Neural progenitor cell (in vitro differentiated cells): ENCODE measurements at places on chromosomes 4 and X.

DNA sequence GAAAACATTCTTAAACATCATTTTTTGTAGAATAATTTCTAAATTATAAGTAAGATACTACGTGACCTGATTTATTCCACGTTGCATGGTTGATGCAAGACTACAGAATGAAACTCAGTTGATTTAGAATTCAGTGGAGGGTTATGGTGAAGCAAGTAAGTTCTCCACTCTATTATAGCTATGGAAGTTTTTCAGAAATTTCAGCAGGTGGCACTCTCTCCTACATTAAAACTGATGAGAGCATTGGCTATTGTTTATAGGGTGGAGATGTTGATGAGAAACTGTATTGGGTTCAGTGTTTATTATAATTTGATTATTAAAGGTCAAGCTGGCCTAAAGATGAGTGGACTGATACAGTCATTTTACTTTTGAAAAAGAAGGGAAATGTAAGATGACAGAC is 88.0 kb downstream of the FNIP2 start:
- peak; percentile 34 for DNase-seq

GRCh38 chrX:39750848-39751247 is 346.9 kb downstream of the BCOR start:
- no peak for DNase-seq

DNA sequence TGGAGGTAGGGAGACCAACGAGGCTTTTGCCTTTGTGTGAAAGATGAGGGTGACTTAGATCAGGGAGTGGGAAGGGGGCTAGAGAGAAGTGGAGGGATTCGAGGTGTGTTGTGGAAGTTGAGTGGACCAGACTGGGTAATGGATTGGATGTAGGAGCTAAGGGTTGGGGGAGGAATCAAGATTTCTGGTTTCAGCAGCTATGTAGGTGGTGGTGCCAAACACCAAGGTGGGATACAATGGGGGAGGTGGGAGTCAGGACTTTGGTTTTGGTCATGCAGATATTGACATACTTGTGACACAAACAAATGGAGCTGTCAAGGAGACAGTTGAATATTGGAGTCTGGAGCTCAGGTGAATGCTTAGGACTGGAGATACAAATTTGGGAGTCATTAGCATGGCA is 71.0 kb downstream of the TSC22D3 start:
- no peak for DNase-seq

DNA sequence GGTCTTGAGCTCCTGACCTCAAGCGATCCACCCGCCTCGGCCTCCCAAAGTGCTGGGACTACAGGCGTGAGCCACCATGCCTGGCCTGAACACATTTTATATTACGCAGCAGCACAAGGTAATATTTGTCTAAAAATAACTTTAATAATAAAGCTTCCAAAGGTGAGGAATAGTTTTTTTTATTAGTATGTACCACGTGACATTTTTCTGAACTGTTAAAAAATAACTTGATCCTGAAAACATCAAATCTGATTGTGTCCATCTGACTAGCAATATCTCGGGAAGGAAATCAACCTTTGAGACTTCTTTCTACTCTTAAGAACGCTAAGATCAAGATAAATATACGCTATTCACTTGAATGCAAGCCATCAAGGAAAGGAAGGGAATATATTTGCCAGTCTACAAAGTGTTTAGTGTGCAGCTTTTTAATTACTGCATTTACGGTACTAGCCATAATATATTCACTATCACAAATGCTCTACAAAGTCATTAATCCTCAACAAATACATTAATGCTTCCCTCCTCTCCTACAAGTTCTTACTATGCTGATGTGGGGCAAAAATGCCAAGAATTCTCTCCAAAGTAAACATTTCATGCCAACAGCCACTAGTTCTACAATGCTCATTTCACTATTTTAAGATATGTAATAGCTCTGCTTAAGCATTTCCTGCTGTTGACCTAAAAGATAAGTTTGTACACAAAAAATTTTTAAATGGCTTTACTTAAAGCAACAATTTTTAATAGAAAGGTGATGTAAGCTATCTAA is 143.6 kb downstream of the APBB2 start:
- no peak for DNase-seq

DNA sequence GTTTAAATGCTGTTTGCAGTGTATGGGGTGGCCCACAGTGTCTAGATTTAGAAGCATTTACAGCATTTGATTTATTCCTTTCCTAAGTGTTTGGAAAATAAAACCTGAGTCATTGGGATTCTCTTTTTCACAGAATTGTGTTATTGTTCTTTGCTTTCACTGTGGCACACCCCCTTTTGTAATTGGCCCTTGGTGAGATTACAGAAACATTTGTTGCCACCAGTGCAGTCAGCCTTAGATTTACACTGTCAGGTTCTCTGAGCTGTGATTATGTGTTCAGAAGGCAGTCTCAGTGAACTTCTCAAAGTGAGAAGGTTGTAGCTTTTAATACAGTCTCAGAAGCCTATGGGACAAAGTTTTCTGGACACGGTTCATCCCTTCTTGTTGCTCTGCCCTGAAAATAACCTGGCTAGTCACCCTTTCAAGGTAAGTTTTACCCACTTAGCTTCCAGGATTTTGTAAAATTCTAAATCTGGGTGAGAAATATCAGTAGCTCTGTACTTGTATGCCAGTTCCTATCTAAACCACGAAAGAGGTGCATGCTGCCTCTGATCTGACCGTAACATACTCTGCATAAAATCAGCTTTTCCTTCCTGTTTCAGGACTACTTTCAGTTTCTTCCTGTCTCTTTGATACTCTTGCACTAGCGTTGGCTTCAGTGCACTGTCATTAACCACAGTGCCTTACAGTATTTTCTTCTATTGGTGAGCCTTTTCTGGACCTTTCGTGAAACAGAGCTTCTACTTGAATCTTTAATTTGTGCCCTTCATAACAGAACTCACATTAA is 12.6 kb downstream of the RUFY3 start:
- peak; percentile 16 for DNase-seq

GRCh38 chr4:186839122-186840037 is 115.7 kb upstream of the FAT1 start:
- no peak for DNase-seq

DNA sequence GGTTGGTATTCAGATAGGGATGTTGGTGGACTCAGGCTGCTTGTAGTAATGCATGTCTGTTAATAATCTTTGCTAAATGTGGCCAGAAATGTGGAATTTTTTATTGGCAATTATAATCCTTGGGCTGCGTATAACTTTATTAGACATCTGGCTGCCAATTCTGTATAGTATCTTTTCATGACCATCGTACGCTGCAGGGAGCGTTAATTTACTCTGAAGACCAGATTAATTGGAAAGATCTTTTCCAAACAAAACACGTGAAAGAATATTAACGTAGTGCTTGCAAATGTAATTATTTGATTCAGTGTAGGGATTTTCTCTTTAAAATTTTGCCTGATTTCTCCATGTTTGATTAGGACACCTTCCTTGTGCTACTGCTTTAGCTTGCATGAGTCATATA is 38.8 kb upstream of the FTHL17 start:
- DNase-seq: no peak

GRCh38 chr4:134906404-134907023 is 704.9 kb upstream of the PABPC4L start:
- peak; percentile 49 for DNase-seq

- DNase-seq: peak; percentile 17
Observed at GRCh38 chrX:32798990-32799389, 412.4 kb downstream of the DMD start.

- DNase-seq: no peak
Observed at GRCh38 chr4:25950461-25951389, 36.7 kb downstream of the SMIM20 start.

GRCh38 chr4:105148776-105149175 is 2.1 kb downstream of the TET2 start:
- no peak for DNase-seq

DNA sequence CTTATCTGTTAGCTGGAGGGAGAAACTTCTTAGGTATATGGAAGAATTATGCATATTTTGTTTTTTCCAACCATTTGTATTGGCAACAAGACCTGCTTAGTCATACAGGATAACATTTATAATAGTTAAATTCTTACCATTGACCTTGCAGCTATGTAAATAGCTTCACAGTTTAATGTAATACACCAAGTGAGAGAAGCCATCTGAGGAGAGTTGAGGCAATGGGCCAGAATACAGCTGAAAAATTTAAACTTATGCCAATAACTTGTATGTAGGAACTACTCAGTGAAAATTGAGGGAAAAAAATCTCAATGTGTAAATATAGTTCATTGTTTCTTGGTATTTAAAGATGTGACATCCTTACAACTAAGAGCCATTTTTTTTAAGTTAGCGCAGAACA is 273.5 kb downstream of the DACH2 start:
- no peak for DNase-seq

GRCh38 chr4:87949961-87950360 is 25.6 kb upstream of the SPP1 start:
- DNase-seq: no peak

GRCh38 chr4:60221866-60222265 is 978.3 kb upstream of the ADGRL3 start:
- DNase-seq: no peak

DNA sequence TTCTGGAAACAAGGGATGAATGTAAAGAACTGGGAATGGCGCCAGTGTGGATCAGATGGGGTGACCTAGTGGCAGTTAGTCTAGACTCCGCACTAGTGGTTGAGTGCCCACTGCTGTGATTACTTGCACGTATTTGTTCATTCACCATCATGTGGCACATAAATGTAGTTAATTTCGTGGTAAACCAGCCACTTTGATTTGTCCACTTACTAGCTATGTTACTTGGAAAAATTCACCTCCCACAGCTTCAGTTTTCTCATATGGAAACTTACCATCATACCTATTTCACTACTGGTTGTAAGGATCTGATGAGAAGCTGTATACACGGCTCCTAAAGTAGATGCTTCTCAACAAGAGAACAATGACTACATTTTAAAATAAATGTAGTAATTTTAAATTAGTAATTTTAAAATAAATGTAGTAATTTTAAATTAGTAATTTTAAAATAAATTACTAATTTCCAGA is 394 bp upstream of the DYNLT3 start:
- no peak for DNase-seq

- no peak for DNase-seq
Observed at GRCh38 chrX:148662014-148662413, 161.6 kb downstream of the AFF2 start.

- peak; percentile 69 for DNase-seq
Observed at GRCh38 chrX:153032397-153033118, 23.7 kb upstream of the PNMA3 start.

GRCh38 chr4:141599853-141600252 is 36.5 kb upstream of the IL15 start:
- no peak for DNase-seq

DNA sequence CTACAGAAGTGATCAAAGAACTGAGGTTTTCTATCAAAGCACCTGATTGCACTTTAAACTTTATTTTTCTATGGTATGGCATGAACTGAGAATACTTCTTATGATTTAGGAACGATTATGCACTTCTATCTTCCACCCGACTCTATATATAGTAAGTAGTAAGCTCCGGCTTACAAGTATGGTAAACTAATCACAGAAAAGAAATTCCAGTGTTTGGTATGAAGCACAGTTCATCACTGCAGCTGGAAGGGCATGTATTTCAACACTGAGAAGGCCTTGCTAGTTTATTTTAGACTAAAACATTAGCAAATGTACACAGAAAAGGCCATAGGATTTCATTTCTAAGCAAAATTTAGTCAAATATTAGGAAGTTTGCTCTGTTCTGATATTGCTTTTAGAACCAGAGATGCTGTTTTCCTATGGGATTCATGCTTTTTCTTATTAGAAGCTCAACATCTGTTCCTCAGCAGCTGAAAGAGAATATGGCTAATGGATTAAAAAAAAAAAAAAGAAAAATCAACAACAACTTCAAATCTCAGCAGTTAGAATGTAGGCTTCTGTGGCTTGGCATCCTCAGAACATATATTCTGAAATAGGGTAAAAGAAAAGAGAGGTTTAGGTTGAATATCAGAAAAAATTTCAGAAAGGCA is 273.5 kb downstream of the C4orf33 start:
- DNase-seq: no peak

- no peak for DNase-seq
Observed at GRCh38 chr4:73715659-73716058, 24.7 kb upstream of the CXCL8 start.

DNA sequence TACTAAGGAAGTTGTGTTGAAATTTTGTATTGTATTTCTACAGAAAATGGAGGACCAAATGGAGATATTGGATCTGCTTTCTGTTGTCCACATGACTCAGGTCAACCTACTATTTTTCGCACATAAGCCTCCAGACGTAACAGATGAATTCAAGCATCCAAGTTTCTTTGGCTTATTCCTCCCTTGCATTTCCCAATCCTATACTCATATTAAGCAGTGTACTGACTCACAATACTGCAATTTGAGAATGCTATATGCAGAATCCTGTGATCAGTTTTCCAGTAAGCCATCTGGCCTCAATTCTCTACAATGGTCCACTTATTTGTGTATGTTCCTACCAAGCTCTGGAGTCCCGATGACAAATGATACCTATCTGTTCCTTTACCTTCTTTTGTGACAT is 75.7 kb downstream of the ASB9 start:
- no peak for DNase-seq

- DNase-seq: peak; percentile 83
Observed at GRCh38 chr4:128454281-128454871, 166.8 kb upstream of the PGRMC2 start.

GRCh38 chrX:19448077-19448476 is 67.2 kb downstream of the MAP3K15 start:
- no peak for DNase-seq

- DNase-seq: no peak
Observed at GRCh38 chr4:103044183-103044582, 24.7 kb upstream of the SLC9B1 start.

DNA sequence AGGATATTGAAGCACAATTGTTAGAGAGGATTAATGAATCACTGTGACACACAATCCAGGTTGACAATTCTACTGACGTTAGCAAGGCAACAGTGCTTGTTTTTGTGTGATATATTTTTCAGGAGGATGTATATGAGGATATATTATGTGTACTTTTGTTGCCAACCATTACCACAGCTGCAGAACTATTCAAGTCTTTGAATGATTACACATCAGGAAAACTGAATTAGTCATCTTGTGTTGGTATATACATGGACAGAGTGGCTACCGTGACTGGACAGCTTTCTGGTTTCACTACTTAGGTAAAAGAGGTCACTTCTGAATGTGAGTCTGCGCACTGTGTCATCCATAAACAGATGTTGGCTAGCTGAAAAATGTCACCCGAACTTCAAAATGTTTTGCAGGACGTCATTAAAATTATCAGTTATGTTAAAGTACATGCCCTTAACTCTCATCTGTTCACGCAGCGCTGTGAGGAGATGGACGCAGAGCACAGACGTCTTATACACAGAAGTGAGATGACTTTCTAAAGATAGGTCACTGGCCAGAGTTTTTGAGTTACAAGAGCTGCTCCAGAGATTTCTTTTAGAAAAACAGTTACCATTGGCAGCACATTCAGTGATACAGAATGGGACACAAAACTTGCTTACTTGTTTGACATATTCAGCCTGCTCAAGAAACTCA is 69.0 kb downstream of the MRPL1 start:
- DNase-seq: no peak

GRCh38 chr4:24372881-24373280 is 211.5 kb downstream of the DHX15 start:
- DNase-seq: no peak
